ENCODE measurements at places on chromosomes 6 and 20.

DNA sequence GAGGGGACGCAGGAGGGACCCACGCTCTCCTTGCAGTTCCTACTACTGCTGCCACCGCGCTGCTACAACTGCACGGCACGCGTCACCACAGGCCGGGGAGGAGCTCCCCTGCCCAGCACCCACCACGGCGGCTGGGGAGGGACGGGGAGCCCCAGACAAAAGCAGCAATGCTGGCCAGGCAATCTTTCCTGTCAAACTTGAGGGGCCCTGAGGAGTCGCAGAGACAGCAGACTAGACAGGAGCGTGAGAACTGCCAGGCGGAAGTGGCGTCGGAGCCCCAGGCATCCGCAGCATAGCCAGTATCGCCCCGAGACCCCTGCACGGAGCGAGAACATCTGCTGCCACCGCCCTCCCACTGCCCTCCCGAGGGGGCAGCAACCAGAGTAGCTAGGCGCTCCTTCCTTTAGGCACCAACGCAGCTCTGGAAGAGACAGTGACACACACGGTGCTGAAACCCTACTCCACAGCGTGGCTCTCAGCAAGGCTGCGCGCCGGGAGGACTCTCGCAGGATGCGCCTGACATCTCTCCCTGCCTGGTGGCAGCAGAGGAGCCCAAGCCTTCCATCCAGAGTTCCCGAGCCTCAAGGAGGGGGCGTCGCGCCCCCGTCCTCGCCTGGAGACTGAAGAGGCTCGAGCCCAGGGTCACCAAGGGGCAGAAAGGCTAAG, 2.2 kb downstream of the TAF4 start:
- DNase-seq: no peak

GRCh38 chr20:58719971-58720371, 27.4 kb downstream of the NPEPL1 start:
- DNase-seq: no peak

DNA sequence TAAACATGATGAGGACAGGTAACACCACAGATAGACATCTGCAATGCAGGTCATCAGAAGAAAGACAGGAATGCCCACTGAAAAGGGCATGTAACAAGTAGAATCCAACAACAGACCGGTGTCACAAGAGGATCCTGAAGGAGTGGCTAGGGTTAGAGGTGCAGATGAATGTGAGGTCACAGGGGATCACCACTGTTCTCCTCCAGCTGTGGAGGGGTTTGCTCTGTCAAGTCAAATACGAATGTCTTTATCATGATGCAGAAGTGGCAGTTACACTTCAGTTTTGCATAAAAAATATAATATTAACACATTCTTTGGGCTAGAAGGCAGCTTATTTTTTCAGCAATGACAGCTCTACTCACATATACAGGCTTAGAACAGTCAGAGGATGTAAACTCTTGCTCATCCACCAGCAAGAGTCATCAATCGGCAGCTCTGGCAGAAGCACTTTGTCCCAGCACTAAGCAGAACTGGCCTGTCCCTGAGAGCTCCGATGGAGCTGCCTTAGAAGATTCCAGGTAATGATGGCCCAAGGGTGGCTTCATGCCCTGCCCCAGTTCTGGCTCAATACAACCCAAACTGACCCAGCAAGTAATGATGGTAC, 130.4 kb upstream of the TRAF3IP2 start:
- DNase-seq: no peak

GRCh38 chr6:165701564-165702354, 38.7 kb upstream of the PDE10A start:
- DNase-seq: no peak

DNA sequence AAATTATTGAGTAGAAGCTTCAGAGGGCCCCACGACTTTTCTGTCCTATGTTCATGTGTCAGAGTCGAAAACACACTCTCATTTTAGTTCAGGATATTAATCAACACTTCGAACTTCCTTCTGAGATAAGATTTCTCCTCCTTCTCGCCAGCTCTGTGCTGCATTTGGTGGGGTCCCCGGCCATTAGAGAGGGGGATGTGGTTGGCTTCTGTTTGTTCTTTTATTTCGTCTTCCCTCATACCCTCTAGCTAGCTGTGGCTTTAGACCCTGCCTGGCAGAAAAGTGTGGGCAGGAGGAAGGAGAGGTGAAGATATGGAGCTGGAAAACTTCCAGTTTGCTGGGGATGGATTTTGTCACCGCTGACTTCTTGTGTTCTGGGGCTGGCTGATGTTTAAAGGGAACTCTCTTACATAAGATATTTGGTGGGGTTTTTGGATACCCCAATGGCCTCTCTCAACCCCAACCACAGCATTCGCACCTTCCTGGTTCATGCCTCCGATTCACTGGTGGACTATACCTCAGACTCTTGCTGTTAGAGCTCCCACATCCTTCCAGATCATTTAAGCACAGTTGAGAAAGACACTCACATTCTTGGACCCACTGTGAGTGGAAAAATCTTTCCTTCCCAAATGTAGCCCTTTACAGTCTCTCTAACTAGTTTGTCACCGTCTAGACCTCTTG, 30.7 kb upstream of the TMX4 start:
- DNase-seq: no peak

GRCh38 chr20:39795401-39796272, 833.5 kb downstream of the DHX35 start:
- no peak for DNase-seq

DNA sequence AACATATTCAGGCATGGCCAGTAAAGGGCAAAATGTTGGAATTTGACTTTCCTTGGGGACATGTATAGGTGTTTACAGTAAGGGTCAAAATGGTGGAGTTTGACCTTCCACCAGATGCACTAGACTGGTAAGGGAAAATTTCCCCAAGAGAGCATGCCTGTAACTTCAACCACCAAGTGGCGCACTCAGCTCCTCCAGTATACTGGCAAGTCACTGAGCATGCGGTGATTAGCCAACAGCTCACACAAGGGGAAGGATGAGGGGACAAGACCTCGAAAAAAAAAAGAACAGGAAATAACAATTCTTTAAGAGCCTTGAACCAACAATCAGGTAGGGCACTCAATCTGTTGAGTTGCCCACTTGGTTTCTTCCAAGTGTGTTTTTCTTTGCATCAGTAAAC, 140.9 kb downstream of the EYS start:
- no peak for DNase-seq

- DNase-seq: no peak
These were observed 184.3 kb downstream of the CARMIL1 start for GRCh38 chr6:25463441-25463840.

DNA sequence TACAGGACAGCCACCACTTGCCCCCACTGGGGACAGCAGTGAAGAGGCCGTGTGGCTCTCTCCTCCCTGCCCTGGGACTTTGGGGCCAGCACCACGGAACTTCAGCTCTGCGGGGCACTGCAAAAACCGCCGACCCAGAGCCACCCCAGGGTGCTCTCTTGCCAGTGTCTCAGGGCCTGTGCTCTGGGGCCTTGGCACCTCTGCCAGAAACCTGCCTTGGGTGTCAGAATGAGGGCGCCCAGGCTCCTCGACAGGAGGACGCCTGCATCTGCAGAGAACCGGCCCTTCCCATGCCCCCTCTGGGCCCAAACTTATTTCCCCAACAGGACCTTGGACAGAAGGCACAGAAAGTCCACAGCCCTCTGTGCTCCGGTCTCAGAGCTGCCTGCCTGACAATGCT, 77.2 kb upstream of the MPC1 start:
- DNase-seq: no peak

GRCh38 chr6:5453546-5453945, 192.2 kb downstream of the FARS2 start:
- DNase-seq: no peak

GRCh38 chr6:134549854-134550253, 231.9 kb upstream of the SGK1 start:
- DNase-seq: no peak

- DNase-seq: no peak
These were observed 260.9 kb upstream of the SOX4 start for GRCh38 chr6:21332660-21333059.

DNA sequence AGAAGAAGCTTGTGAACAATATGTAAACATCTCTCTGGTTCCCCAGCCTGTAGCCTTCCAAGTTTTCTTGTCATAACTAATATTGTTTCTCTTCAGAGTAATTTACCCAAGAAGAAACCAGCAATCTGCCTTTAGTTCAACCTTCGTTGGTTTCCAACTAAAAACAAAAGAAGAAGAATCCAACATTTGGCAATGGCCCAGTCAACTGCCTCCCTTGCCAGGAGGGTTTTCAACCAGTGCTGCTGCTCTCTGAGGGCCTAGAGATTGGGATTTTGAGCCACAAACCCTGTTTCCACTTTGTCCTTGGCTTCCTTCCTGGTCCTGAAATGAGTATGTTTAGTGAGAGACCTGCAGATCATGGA, 395.8 kb upstream of the CNR1 start:
- no peak for DNase-seq

- no peak for DNase-seq
These were observed 32.6 kb downstream of the CLIC5 start for GRCh38 chr6:45983062-45983461.

DNA sequence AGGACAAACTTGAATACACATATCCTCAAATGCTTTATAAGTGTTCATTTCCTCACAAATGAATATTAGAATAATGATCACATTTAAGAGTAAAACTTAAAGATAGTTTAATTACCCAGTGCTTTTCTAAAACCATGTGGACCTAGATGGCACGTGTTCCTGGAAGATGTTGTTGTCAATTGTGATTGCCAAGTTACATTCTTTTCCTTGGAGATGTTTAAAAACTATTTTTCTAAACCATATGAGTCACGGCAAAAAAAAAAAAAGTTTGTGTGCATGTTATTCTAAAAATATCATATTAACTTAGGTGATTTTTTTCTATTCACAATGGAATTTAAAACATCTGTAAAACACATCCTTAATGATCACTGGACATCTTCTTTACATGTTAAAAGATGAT, 51.1 kb downstream of the RCAN2 start:
- DNase-seq: peak; percentile 25

GRCh38 chr6:1524040-1524480, 85.7 kb upstream of the FOXC1 start:
- DNase-seq: no peak

GRCh38 chr20:53154540-53154939, 182.4 kb downstream of the TSHZ2 start:
- no peak for DNase-seq

DNA sequence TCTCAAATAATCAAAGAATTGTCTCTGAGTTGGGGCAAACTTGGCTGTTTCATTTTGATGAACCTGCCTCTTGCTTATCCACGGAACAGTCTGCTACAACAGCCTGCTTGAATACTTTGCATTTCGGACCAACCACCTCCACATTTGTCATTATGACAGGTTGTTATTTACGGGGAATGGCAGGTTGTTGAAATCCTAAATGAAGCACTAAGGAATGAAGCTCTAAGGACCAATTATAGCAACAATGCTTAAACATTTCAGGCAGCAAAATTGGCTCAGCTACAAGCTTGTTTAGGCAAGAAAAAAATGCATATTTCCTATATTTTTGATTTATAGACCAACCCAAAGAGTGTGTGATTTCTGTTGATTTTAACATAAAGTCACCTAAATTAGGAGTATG, 84.5 kb downstream of the MAP3K7 start:
- DNase-seq: no peak

DNA sequence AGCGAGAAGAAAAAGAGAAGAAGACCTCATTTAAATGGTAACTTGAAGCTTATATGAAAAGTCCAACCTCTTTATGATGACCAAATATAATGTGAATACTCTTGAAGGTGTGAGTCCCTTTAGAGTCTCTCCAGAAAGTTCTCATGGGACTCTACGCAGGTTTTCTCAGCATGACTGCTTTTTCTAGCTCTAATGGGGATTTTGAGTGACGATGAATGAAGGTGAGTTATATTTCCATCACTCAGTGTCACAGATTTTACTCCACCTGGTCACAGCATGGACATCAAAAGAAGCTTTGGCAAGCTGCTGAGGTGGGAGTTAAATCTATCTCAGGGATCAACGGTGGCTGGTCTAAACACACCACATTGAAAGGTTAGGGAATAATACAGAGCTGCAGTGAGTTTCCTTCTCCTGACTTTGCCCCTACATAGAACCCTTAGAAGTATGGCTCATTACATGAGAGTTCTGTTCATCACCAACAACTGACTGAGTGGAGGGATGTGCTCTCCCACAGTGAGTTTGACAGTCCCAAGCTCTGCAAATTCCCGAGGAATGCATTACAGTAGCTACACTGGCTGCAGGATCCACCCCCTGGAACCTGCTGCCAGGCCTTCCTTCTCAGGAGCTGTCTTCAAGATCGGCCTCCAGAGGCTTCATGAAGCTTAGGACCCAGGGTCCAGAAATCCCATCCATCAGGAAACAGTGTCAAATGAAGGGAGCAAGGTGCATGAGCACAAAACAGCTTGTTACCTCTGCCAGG, 126.8 kb downstream of the FOXC1 start:
- no peak for DNase-seq

DNA sequence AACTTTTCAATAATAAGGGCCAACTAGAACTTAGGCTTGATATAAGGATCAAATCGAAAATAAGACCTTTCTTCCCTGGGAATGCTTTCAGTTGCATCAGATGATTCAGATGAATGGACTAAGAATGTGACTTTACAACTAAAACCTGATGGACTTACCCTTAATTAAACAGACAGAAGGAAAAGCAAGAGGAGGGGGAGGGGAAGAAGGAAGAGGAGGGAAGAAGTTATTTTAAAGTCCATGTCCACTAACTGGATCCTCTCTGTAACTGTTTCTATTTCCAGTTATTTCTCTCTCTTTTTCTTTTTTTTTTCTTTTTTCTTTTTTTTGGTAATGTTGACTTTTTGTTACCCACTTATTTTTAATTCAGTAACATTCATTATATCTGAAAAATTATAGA, 486.0 kb downstream of the MAFB start:
- DNase-seq: no peak

GRCh38 chr20:50548396-50548795, 38.2 kb downstream of the PTPN1 start:
- DNase-seq: no peak

GRCh38 chr6:157563611-157564284, 182.8 kb downstream of the ZDHHC14 start:
- DNase-seq: no peak

GRCh38 chr6:32117461-32117860, 8.3 kb upstream of the TNXB start:
- no peak for DNase-seq

DNA sequence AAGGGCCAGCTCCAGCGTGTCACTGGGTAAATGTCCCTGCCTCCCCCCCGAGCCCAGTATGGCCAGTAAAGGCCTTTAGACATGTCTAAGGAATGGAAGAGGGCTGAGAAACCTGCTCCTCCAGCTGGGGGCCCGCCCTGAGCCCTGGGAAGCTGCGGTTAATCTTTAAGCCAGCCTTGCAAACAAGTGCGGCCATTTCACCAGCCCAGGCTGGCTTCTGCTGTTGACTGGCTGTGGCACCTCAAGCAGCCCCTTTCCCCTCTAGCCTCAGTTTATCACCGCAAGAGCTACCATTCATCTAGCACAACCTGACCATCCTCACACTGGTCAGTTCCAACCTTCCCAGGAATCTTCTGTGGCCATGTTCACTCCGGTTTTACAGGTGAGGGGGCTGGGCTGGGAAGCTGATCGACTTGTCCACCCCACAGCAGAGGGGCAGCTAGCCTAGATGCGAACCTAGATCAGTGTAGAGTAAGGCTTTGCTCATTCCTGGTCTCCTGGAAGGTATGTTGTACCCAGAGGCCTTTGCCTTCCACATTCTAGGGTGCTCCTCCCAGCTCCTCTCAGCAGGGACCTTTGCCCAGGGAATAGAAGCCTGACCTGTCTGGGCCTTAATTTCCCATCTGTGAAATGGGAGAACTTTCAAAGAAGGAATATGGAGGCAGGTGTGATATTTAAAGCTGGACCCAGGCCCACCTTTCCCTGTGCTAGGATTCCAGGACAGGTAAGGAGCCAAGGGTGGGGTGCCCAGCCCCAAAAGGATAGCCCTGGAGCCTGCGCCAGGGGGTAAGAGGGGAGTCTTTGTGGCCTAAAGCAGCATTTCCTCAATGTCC, 1.2 kb upstream of the SRC start:
- DNase-seq: no peak
